Stromal cell of bone marrow (primary cell): ENCODE measurements at places on chromosomes 13 and 19.

DNA sequence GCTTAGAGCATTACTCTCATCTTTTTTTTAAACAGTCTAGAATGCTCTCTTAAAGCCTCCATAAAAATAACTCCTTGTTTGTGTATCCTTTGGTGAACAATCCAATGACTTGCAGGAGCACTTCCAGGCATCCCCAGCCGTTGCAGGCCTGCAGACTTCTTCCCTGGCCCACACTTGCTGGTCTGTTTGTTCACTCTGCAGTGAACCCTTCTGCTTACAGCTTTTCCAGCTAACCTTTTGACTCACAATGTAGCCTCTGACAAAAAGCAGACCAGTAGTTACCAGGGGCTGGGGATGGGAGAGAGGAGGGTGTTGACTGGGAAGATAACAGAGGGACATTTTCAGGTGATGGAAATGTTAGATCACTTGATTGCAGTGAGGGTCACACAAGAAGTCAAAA, 9.1 kb downstream of the GPR42 start:
- no peak for DNase-seq

- no peak for DNase-seq
Observed at GRCh38 chr13:30204564-30204963, 102.8 kb downstream of the KATNAL1 start.

DNA sequence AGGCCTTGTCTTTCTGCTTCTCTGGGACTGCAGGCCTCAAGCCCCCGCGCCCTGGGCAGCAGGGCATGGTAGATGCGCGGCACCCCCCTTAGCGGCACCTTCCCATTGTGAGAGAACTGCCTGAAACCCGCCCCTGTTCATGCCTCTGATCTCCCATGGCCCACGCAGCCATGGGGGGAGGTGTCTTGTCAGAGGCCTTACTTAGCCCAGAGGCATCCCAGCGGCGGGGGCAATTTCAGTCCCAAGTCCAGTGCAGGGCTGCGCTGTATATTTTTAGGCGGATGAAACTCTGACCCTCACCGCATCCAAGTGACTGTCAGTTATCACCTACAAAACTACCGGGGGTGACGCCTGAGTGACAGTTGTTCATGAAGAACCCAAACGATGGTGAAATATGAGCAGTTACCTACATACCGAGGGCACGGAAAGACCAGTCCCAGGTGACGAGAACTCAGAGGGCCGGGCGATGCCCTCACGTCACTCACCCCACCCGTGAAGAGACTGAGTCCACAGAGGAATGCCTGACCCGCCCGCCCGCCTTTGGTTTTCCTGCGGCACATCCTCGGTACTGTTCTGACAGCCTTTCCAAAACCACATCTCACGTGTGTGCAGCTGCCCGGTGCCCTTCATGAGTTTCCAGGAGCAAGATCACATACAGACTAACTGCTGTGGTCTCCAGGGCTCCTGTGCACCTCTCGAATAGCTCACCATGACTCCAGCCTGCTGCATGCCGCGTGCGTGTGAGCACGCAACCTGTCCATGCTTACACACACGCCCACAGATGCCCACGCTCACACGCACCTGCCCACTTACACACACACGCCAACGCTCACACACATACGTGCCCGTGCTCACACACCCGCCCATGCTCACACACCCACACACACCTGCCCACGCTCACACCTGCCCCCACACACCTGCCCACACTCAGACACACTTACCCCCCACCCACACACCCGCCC, 14.4 kb downstream of the IL17D start:
- DNase-seq, result no peak

DNA sequence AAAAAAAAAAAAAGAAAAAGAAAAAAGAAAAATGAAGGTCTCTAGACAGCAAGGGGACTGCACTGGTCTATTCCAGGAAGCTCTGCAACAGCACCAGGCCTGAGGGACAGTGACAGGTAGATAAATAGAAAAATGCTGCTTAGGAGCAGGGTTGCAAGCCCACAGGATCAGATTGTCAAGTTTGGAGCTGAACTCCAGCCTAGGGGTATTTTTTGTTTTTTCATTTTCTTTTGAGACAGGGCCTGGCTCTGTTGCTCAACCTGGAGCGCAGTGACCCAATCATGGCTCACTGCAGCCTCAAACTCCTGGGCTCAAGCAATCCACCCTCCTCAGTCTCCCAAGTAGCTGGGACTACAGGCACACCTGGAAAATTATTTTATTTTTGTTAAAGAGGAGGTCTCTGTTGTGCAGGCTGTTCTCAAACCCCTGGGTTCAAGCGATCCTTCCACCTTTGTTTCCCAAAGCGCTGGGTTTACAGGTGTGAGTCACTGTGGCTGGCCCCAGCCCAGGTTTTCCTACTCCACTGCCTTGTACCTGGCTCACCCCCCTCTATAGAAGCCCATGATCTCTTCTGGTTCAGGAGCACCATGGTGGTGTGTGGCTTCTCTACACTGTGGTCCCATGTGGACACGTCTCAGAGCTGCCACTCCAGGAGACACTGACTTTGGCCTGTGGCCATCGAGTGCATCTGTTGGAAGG, 23.9 kb downstream of the POP4 start:
- DNase-seq, result no peak

DNA sequence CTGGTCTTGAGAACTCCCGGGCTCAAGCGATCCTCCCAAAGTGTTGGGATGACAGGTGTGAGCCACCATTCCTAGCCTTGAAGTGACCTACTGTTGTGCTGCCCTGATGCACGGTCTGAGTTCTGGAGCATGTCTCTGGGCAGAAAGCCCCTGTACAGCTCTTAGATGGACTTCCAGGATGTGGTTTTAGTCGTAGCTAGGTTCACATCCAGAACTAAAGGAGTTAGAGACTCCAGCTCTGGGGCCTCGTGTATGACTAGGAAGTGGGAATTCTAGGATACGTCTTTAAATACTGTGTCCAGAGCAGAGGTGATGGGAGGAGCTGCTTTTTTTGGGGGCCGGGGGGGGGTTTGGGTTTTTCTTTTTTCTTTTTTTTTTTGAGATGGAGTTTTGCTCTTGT, 12.2 kb downstream of the UPF1 start:
- no peak for DNase-seq

GRCh38 chr19:37007587-37008220, 70.5 kb upstream of the ZNF420 start:
- DNase-seq, result peak; percentile 29

DNA sequence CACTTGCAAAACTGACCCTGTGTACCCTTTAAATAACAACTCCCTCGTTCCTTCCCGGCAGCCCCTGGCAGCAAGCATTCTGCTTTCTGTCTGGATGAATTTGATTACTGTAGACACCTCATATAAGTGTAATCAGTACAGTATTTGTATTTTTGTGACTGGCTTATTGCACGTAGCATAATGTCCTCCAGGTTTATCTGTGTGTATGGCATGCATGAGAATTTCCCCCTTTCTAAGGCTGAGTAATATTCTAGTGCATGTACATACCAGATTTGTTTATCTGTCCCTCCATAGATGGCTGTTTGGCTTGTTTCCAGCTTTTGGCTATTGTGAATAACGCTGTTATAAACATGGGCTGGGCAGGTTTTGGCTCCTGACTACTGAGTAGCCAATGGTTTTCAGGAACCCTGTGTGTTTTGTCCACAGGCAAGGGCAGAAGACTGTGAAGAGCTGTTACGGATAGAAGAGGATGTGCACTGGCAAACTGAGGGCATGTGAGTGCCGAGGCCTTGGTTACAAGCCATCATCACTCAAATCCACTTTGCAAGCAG, 98.0 kb downstream of the ESD start:
- no peak for DNase-seq

DNA sequence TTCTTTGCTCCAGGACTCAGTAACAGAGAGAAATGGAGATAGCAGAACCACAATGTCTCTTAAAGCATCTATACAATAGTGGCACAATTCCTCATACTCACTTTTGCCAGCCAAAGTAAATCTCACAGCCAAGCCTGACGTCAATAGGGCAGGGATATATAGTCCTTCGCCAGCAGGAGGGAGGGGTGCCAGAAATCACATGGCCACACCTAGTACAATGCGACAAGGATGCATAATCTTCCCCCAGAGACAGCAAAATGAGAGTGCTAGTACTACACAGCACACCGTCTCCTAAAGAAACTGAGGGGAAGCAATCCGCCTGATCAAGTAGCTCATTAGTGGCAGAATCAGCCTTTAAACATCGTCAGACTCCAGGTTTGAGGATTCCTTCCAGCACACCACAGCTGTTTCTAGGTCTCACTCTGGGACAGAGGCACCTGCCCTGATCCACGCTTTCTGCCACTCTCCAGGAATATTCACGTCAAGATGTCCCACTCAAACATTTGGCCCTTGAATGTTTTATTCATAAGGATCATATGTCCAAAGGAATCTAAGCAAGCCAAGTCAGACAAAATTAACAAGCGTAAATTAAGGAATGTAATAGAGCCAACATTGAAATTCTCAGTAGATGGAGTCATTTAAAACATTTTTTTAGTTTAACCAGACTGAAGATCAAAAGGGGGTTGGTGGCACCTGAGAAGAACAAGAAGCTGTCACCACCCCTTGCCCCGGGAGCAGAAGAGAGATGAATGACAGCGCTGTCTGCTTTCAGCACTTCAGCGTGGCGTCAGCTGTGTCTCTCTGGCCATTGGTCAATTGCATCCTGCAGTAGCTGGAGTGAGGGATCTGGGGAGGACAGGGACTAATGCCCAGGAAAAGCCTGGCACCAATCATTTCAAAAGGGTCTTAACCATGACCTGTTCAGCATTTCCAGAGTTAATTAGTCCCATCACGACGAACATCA, 63.5 kb upstream of the SERP2 start:
- DNase-seq, result no peak

DNA sequence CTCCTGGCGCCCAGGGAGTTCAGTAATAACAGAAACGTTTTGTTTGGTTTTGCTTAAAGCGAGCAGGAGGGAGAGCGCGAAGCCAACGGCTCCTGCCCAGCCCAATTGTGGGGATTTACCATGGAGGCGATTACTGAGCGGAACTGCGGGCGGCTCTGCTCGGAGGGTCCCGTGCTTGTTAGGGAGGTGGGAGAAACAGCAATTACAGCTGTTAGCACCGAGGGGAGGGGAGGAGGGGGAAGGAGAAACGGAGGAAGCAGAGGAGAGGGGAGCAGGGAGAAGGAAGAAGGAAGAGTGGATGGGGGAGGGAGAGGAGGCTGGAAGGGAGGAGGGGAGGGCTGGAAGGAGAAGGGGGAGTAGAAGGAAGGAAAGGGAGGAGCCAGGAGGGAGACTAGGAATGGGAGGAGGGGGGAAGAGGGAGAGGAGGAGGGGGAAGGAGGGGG, 7.7 kb upstream of the ONECUT3 start:
- DNase-seq, result no peak

DNA sequence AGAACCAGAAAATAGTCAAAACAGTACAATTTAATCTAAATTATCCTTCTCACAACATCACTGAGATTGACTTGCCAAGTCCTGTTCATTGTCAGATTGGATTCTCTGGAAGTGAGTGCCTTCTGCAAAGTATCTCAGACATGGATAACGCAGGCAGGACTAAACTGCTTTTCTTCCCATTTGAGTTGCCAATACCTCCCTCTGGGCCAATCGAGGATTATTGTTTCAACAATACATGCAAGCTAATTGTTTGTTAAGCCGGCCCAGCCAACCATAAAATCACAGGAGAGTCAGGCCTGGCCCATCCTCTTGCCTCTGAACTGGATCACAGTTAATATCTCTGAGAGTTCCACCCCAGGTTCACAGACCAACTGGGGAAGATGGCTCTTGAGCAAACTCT, 240.0 kb downstream of the ENOX1 start:
- DNase-seq, result no peak

GRCh38 chr13:42035905-42036521, 12.4 kb upstream of the DGKH start:
- no peak for DNase-seq

DNA sequence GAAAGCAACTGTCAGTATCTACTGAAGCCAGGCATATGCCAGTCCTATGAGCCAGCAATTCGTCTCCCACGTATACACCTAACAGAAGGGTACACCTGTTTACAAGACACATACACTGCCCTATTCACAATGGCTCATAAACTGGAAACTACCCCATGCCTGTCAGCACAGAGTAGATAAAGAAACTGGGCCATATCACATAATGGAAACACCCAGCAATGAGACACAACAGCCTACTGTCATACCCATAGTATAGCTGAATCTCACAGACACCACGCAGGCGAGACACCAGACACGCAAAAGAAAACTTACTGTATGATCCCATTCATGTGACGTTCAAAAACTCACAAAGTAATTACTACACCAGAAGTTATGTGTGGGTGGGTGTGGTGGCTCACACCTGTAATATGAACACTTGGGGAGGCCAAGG, 15.7 kb downstream of the NOSIP start:
- no peak for DNase-seq

DNA sequence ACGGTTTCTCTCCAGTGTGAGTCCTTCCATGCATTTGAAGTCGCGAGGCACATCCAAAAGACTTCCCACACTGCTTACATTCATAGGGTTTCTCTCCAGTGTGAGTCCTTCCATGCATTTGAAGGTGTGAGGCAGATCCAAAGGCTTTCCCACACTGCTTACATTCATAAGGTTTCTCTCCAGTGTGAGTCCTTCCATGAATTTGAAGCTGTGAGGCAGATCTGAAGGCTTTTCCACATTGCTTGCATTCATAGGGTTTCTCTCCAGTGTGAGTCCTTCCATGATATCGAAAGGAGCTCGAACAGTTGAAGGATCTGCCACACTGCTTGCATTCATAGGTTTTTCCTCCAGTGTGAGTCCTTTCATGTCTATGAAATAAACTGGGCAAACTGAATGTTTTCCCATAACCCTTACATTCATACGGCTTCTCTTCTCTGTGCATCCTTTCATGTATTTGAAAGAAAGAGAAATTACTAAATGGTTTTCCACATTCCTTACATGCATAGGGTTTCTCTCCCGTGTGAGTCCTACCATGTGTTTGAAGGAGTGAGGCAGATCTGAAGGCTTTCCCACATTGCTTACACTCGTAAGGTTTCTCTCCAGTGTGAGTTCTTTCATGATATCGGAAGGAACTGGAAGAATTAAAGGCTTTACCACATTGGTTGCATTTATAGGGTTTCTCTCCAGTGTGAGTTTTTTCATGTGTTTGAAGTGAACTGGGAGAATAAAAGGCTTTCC, 20.3 kb downstream of the ZNF433 start:
- DNase-seq, result no peak

- no peak for DNase-seq
Observed at GRCh38 chr19:9720541-9720940, 45.6 kb upstream of the ZNF562 start.

GRCh38 chr19:778910-779653, 18.2 kb upstream of the PTBP1 start:
- DNase-seq, result peak; percentile 96

DNA sequence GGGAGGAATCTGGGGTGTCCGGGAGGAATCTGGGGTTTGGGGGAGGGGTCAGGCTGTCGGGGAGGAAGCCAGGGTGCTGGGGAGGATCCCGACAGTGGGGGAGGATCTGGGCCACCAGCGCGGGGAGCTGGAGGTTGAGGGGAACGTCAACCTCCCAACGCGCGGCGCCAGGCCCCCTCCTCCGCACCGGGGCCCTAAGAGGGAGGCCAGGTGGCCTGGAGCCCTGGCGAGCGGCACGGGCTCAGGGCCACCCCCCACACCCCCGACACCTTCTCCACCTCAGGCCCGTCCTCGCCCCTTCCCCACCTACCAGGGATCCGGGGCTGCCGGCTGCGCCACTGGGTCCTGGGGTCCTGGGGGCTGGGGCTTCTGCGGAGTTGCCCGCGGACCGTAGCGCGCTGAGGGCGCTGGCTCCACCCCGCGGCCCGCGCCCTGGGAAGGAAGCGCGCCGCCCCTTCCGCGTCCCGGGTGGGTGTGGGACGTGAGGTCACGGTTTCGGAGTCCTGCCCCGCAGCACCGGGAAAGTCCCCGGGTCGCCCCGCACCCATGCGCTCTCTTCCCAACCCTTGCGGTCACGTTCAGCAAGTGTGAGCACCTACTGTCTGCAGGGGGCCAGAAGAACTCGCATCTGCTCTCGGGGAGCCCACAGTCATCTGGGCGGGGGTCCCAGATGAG, at the start of gene TICAM1:
Gene TICAM1, minus strand, starts transcription at position 409 of the 675 bp plus-strand sequence. CDS start 13,335 bp downstream, outside the sequence.
- DNase-seq, result peak; percentile 32
